NCI-H1417 (cell line): ENCODE measurements at places on chromosomes 4 and X.

GRCh38 chrX:77346859-77347258, 100.3 kb upstream of the FGF16 start:
- DNase-seq = no peak

DNA sequence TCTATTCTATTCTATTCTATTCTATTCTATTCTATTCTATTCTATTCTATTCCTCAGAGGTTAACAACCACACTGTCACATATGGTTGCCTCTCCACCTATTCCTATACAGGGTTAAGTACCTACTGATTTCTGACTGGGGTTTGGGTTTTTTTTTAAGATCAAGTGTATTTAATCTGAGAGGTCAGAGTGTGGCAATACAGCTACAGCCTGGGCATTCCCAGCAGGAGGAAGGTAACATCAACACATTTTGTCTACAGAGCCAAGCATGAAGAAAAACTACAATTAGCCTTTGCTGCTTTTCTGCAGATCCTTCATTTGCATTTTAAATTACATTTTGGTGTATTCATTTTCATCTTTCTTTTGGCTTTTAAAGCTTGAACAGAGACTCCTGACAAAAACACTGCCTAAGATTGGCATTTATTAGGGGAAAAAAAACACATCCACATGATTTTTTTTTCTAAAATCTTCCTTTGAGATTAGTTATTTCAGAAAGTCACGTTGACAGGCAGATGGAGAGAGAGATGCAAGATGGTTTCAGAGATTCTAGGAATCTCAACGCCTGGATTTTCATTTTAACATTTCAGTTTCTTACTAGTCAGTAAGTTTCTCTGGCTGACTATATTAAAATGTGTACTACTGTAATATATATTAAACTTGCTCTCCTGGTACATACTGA, 255.9 kb upstream of the TET2 start:
- DNase-seq = no peak

DNA sequence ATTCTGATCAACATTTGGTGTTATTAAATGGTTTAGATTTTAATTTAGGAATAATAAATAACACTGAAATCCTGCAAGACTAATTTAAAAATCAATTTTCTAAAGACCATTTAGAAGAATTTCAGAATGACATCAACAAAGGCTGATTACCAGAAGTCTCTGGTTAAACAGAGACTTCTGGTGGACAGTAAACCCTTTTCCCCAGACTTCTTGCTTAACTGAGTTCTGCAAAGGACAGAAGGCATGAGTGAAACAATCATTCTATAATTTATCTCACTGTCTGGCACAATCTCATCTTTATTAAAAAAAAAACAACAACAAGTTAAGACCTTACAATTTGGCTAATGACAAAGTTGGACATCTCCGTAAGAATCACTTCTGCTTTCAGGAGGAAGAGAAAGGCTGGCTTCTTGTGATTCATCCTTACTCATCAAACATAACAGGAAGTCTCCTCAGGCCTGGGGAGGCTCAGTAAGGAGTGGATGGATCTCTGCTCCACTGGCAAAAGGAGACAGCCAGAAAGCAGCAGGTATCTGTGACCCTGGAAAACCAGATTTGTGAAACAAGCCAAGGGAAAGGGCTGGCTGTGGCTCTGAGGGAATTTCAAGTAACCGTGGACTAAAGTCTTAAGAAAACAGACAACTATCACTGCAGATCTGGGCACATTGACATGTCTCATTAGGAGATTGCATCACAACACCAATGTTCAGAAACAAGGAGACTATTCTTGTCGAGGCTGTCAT, 908 bp upstream of the TLR6 start:
- no peak for DNase-seq

- DNase-seq = no peak
Observed at GRCh38 chrX:111624169-111624568, 56.8 kb upstream of the ALG13 start.

GRCh38 chr4:146349306-146349705, 135.0 kb downstream of the REELD1 start:
- DNase-seq = no peak

DNA sequence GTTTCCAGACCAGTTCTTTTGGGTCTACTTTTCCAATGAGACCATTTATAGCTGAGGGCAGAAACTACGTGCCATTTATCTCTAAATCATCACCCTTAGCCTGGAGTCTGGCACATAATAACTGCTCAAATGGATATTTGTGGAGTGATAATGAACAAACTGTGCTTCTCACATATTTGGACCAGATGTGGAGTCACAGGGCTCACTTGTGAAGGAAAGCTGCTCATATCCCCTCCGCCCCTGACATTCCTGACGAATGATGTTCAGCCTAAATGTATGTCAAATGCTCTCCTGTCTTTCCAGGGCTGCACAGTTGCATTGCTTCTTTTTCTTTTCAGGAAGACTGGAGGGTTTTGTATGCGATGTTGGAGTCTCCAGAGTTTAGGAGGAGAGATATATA, 110.1 kb downstream of the GBA3 start:
- no peak for DNase-seq

DNA sequence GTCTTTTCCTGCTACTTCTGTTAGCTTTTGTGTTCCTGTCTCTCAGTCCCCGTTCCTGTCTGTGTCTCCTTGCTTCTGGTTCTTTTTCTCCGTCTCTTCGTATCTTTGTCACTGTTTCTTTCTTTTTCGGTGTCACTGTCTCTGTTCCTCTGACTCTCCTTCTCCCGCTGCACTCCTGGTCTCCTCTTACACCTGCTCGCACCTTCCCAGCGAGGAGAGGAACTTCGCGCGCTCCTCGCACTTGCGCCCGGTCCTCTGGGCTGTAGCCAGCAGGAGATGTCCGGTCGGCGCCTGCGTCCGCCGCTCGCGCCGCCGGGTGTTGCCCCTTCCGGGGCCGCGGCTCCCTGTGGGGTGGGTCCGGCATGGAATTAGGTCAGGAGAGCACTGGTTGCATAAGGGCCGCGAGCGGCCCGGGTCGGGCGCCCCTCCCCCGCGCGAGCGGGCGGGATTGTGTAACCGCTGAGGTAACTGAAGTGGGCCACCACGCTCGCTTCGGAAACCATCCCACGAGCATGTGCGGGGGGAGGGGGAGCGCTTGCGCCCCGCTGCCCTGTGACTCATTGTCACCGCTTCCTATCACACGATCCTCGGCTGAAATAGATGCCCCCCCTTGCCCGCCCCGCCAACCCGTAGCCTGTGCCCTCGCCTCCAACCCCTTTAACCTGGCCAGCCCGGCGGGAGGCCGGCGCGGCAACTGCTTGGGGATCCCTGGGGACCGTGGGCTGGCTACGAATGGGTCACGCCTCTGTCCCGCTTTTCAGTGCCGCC, 1.6 kb downstream of the LONRF3 start:
- DNase-seq = peak; percentile 51

DNA sequence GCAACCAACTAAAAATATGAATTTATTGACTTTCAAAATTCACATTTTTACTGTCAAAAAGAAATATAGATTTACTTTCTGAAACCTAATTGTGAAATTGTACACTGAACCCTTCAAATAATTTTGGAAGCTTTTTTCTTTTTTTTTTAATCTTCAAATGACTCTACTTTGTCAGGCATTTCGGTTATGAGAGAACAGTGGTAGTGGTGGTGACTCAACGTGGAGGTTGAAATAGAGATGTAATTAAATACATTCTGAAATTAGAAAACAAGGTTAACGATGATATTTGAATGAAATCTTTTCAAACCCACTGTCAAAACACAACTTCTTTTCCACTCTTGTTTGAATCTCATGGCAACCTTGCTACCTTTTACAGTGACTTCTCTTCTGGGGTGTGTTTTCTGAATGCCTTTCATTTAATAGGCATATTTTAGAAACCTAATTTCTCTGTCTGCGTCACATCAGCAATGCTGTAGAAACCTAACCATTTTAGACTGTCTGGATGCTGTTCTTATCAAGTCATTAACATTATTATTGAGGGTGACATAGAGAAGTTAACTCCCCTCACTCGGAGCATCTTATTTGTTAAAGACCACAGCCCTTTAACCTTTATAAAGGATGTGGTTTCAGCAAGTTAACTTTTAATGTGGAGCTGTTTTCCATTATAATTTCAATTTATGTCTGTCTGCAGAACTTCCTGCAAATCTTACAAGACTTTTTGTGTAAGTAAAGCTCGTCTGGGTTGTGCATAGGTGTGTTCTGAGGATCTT, 136.8 kb downstream of the PCDH7 start:
- no peak for DNase-seq

- no peak for DNase-seq
Observed at GRCh38 chr4:124879195-124879594, 166.7 kb upstream of the ANKRD50 start.

- DNase-seq = no peak
Observed at GRCh38 chrX:125289209-125289608, 30.5 kb upstream of the TEX13C start.

DNA sequence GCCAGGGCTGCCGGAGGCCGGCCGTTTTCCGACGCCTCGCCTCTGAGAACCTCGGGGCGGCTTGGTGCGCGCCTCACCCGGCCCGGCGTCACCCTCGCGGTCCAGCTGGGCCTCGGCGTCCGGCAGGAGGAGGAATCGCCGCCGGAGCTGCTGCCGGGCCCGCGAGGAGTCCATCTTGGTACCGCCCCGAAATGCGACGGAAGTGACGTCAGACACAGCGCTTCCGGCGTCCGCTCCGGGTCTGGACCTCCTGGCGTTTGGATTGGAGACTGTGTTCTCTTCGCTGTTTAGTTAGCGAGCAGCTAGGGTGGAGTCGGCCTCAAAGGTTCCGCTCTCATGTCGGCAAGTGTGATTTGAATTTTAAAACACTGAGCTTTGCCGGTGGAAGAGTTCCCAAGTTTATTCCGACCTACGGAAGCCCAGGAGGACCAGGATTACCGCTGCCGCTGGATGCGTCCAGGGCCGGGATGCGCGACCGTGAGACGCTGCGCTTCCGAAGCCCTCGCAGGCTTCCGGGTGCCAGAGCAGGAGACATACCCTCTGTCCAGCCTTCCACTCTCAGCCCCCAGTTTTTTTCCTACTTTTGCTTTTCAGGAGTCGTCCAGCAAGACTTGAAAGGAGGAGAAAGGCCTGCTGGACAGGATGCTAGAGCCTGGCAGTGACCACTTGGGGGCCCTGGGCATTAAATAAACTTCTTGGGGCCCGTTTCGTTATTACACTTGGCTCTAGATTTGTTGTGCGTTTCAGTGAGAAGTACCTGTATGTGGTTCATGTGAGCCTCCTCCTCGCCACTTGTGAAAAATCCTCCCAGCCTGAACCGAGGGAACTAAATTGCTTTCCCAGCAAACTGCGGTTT, at the start of gene TMEM128:
TMEM128 (minus strand) TSS at position 195 of the 856 bp plus-strand sequence; CDS start at position 174, 21 bp downstream.
- DNase-seq = peak; percentile 95

- DNase-seq = no peak
Observed at GRCh38 chrX:99705701-99706100, 704.4 kb downstream of the PCDH19 start.

- DNase-seq = no peak
Observed at GRCh38 chr4:74045772-74046171, 7.3 kb upstream of the CXCL3 start.

DNA sequence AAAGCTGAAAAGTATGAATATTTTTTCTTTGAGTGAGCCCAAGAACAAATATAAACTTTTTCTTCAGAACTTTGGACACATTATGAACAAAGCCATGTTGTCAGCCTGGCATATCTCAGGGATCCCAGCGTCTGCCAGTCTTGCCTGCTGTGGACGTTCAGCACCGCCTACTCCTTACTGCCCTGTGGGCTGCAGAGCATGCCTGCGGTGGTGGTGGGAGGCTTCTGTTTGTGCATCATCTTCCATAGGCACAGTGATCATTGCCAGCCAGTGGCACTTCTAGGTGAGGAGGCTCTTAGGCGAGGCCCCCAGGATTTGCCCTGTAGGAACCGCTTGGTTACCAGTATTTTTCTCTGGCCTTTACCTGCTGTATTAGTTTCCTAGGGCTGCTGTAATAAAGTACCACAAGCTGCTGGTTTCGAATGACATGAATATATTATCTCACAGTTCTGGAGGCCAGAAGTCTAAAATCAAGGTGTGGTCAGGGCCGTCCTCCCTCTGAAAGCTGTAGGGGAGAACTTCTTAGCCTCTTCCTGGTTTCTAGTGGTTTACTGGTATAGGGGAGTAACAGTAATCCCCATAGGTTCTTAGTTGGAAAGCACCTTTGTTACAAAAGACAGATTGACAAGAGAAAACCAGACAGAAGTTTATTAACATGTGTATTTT, 15.4 kb downstream of the ANXA3 start:
- no peak for DNase-seq

DNA sequence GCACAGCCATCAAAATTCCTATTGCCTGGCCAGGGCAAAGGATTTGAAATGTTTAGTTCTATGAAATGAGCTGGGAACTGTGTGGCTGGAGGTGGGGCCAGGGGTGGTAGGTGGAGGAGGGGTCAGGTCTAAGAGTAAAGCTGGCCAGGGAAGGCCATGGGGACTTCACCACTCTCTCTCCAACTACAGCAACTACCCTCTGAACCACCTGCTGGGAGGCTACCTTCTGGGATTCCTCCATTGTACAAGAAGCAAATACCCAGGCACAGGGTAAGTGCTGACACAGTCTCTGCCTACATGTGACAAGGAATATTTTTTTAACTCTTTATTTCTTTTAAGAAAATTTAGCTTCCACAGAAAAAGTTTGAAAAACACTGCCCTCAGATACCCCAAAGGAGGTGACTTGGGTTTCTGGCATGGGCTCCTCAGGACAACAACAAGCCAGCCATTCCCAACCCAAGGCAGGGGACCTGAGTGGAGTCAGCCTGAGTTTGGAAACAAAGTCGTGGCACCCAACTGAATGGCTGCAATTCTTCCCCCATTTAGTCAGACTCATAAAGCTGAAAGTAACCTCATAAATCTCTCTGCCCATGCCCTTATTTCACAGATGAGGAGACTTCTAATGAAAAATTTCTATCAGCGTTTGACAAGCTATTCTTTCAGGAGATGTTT, 593.8 kb upstream of the DIPK2B start:
- no peak for DNase-seq

- no peak for DNase-seq
Observed at GRCh38 chr4:105851196-105851595, 44.1 kb upstream of the NPNT start.
